ENCODE measurements at places on chromosomes 3 and 15.

GRCh38 chr15:35491999-35492398, 54.0 kb downstream of the DPH6 start:
- DNase-seq, result no peak

DNA sequence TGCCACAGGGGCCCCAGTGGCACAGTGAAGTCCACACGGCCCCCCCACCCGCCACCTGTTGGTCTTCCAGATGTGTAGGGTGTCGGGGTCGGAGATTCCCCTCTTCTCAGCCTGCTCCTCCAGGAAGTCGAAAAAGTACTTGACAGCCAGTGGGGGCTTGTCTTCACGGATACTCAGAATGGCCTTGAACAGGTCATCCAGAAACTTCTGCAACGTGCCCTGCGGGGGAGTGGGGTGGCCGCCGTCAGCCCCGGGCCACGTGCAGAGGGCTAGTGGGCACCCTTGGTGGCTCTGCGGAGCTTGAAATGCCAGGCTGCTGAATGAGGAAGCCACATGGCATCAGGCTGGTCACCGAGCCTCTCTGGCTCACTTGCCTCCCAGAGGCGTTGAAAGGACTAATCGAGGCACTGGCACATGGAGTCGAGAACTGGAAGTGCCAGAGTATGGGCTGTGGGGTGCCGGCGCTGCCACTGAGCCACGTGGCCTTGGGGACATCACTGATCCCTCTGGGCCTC, 16.6 kb downstream of the H1-8 start:
- DNase-seq, result no peak

- no peak for DNase-seq
These were observed 20.9 kb downstream of the PGBD4 start for GRCh38 chr15:34122771-34123183.

DNA sequence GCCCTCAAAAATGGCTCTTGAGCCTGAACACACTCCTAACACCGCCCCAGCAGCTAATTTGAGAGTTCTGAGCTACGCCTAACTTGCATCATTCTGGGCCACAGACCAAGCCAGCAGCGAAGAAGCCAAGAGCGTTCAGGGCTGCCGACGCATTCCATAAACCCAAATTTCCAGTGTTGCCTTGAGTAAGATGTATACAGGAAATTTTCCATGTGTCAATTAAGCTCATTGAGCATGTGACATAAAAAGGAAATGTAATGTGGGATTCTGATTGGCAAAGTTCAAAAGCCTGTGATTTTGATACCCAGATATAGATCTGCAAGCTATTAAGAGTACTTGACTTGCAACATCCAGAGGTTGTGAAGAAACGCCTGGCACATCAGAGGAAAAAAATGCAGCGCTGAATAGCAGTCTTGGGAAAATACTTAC, 148.6 kb upstream of the NR2F2 start:
- no peak for DNase-seq

DNA sequence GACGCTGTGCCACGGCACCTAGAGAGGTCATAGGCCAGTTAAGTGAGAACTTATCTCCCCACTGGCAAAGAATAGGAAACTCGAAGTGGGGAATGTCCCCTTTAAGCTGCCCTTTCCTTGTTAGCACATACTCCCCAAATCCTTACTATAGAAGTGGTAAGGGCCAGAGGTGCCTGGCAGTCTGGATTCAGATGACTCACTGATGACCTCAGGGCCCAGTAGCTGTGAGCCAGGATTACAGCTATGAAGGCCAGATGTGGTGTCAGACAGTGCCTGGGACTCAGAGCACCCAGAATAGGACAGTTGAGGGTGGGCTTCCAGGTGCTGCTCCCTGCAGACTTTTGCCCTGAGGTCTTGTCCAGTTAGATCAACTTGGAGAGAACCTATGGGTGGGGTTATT, 37.7 kb downstream of the PDIA5 start:
- DNase-seq, result no peak

- no peak for DNase-seq
These were observed 72.9 kb upstream of the ATP2C1 start for GRCh38 chr3:130820976-130821375.

DNA sequence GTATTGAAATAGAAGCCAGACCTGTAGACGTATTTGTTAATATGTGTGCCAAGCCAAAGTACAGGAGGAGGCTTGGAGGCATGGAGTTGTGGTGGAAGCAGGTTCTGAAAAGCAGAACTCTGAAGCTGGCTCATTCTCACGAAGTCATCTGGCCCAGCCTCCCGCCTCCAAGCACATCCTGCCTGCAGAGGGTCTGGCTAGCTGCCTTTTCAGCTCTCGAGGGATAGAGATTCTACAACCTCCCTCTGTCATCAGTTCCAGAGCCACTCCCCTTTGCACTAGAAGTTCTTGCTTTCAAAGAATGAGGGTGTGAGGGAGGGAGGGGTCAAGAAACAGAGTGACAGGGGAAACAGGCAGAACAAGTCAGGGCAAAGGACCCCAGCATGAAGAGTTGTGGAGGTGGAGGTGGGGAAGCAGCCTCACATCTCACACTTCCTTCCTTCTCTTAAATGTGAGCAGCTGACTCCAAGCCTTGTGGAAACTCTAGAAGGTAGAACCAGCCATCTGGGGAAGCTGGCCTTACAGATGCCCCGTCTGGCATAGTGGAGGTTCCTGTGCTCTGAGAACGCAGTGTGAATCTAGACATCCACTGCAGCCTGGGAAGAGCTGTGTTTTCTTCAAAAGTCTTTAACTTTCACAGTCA, 95.3 kb downstream of the SLC49A4 start:
- no peak for DNase-seq

- no peak for DNase-seq
These were observed 101.7 kb upstream of the TPM1 start for GRCh38 chr15:62940755-62941361.

- DNase-seq, result no peak
These were observed 56.8 kb upstream of the NEK10 start for GRCh38 chr3:27425896-27426565.

DNA sequence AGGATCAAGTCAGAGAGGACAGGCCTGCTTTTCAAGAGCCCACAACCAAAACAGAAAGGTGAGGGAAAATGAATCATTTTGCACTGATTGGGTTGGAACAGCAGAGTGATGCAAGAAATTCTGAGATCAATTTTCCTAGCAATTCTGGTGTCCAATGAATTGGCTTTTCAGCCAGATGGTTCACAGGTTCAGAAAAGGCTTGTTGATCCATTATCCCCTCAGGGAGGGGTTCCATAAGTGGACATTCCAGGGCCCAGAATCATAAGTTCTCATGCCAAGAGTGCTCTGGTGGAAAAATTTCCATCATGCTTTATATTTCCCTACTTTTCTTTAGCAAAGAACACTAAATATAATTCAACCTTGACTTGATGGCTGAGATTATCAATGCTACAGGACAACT, 16.2 kb downstream of the RBP2 start:
- no peak for DNase-seq

GRCh38 chr15:65816441-65816840, 24.3 kb upstream of the DENND4A start:
- no peak for DNase-seq

DNA sequence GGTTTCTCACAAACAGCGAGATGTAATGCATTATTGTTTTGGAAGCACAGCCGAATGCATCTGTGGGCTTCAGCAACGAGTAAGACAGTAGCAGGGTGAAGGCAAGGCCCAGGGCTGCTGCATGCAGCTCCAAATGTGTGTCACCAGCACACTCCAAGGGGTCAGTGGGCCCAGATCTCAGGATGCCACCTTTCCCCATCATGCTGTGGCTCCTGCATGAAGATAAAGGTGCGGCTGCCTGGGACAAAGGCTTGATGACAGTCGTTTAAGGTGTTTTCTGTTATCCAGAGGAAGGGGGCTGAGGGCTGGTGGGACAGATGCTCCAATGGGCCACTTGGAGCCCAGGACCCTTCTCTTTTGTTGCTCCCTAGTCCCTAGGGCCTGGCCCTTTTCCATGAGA, 13.2 kb downstream of the C3orf22 start:
- no peak for DNase-seq

GRCh38 chr3:4849739-4850138, 129.5 kb upstream of the BHLHE40 start:
- DNase-seq, result no peak

GRCh38 chr3:37310666-37311050, 136.3 kb upstream of the LRRFIP2 start:
- DNase-seq, result no peak

- DNase-seq, result no peak
These were observed 6.5 kb upstream of the DNASE1L3 start for GRCh38 chr3:58217209-58217811.

GRCh38 chr15:56042982-56043980, 49.9 kb upstream of the NEDD4 start:
- no peak for DNase-seq

GRCh38 chr3:182309120-182309519, 484.2 kb upstream of the ATP11B start:
- DNase-seq, result no peak

- DNase-seq, result no peak
These were observed 12.8 kb upstream of the MTMR10 start for GRCh38 chr15:31004220-31004733.

DNA sequence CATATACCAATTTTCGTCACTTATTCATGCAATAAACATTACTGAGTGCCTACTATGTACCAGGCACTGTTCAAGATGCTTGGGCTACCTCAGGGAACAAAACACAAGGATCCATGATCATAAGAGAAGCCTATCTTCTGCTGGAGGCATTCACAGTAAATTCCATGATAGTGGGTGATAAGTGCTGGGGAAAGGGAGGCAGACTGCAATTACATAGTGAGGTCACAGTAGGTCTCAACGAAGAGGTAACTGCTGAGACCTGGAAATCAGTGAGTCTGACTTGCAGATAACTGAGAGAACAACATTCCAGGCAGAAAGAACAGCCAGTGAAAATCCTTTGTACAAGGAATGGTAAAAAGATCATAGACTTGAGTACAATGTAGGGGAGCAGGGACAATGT, 33.6 kb downstream of the RAF1 start:
- DNase-seq, result no peak

DNA sequence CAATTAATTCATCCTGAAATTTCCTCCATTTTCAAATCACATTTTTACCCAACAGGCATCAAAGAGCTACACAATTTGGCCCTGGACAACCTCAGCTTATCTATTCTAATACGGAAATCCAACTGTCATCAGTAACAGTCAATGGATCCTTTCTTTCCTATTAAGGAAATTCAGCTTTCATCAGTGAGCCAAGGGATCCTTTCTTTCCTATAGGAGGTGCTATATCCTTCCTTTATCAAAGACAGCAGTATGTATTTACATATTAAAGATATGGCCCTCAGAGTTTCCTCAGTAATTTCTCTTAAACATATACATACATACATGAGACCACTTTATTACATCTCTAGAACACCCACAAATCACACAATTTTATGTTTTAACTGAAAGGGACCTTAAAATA, 10.1 kb downstream of the DHX36 start:
- DNase-seq, result no peak

GRCh38 chr15:82810890-82811426, 1.5 kb downstream of the WHAMM start:
- no peak for DNase-seq

DNA sequence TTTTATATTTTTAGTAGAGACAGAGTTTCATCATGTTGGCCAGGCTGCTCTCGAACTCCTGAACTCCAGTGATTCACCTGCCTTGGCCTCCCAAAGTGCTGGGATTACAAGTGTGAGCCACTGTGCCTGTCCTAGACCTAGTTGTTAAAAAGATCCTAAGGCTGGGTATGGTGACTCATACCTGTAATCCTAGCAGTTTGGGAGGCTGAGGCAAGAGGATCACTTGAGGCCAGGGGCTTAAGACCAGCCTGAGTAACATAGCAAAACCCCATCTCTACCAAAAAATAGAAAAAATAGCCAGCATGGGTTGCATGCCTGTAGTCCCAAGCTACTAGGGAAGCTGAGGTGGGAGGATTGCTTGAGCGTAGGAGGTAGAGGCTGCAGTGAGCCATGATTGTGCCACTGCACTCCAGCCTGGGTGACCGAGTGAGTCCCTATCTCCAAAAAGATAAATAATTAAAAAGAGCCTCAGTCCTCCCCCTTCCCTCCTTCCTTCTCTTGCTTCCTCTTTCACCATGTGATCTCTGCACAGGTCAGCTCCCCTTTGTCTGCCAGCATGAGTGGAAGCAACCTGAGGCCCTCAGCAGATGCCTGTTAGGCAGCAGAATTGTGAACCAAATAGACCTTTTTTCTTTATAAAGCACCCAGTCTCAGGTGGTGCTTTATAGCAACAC, 9.8 kb upstream of the FNDC3B start:
- DNase-seq, result no peak

DNA sequence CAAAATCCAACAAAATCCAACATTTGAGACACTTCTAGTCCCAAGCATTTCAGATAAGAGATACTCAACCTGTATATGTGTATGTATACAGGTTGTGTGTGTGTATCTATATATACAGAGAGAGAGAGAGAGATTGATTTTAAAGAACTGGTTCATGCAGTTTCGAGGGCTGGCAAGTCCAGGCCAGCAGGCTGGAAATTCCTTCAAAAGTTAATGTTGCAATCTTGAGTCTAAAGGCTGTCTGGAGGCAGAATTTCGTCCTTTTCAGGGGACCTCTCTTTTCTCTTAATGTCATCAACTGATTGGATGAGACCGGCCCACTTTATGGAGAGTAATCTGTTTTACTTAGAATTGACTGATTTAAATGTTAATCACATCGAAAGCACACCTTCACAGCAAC, 199.6 kb upstream of the IL12A start:
- no peak for DNase-seq

DNA sequence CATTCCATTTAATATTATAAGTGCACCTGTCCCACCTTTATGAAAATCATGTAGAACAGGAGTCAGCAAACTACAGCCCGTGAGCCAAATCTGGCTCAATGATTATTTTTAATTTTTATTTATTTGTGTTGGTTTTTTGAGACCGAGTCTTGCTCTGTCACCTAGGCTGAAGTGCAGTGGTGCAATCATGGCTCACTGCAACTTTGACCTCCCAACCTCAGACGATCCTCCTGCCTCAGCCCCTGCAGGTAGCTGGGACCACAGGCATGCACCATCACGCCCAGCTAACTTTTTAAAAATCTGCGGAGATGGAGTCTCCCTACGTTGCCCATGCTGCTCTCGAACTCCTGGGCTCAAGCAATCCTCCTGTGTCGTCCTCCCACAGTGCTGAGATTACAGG, 42.0 kb downstream of the MYO1E start:
- no peak for DNase-seq
